ENCODE measurements at places on chromosomes 4 and X.

DNA sequence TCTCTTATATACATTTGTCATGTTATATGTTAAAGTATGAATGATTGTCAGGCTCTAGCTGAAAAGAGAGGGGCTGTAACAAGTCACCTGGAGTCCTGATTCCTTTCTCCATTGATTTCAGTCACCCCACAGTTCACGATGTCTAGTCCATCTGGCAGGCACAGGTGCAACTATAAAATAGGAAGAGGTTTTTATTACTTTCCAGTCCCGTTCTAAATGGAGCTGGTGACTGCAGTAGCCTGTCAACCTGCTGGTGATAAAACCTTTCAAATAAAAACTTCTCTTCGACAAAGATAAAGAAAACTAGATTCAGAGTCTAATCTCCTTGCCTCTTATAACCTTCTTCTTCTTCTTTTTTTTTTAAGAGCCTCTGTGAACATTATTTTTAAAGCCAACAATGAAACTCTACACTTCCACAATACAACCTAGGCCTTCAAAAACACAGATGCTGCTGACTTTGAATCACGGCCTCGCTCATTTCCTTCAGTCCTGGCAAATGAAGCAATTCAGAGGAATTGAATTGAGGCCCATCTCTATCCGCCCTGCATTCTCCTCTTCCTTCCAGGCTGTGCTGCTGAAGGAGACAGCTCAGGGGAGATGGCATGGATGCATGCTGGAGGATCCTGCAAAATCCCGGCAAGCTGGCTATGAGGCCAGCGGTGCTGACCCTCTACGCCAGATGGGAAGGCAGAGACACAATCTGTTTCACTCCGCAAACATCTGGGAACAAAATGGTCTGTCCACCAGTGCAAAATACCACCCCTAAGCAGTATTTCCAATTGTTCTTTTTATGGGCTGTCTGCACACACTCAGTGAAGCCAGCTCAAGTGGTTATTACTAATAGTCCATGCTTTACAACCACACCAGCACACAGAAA, 27.3 kb upstream of the CDKN2AIP start:
- no peak for DNase-seq

- no peak for DNase-seq
Observed at GRCh38 chrX:137999552-137999951, 433.6 kb downstream of the ZIC3 start.

GRCh38 chr4:101643186-101643837, 147.2 kb upstream of the BANK1 start:
- no peak for DNase-seq

- no peak for DNase-seq
Observed at GRCh38 chrX:118864063-118864635, 40.5 kb downstream of the ZCCHC12 start.

DNA sequence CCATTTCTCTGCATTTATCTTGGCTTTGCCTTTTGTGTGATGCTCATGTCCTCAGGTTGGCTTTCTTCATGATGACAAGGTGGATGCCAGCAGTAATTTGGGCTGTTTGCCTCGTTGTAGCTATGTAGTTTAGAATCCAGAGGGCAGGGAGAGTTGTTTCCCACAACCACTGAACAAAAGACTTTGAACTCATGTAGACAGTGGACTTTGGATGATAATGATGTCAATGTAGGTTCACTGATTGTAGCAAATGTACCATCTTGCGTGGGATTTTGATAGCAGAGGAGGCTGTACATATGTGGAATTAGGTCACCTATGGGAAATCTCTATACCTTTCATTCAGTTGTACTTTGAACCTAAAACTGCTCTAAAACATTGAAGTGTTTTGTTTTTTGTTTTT, 41.3 kb downstream of the MND1 start:
- DNase-seq: no peak

- DNase-seq: peak; percentile 11
Observed at GRCh38 chrX:18394477-18394876, 30.9 kb upstream of the CDKL5 start.

- DNase-seq: no peak
Observed at GRCh38 chr4:152106113-152106763, 345.4 kb upstream of the GATB start.

DNA sequence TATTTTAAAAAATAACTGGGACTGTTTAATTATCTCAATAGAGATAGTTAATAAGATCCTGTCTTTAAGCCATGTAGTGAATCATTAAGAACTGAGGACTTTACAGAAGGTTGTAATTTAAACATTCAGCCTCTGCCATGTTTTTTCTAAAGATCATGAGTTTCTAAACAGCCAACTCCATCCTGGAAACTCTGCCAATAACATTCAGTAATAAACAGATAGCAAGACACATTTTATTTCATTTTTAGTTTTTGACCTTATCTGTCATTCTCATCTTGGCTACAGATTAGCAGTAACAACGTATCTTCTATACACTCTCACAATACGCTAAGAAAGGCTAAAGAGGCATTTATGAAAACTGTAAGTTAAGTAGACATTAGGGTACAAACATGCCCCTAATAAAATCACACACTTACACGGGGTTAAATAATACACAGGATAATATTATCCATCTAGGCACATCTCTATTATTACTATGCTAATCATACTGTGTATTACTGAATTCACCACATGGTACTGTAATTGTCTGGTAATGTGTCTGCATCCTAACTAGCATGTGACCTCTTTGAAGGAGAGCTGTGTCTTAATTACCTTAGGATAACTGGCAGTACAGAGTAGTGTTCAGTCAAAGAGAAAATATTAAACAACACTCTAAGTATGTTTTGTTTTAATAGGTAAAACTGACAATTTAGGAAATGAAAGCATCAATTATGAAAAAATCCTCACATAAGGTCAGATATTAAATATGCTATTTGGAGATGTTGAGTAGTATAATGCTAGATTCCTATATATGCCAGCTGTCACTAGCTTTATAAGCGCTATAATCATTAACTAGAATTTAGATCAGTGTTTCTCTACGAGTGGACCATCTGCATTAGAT, 122.4 kb upstream of the NAP1L5 start:
- no peak for DNase-seq

GRCh38 chr4:41258783-41259182, 2.1 kb downstream of the UCHL1 start:
- peak; percentile 63 for DNase-seq

DNA sequence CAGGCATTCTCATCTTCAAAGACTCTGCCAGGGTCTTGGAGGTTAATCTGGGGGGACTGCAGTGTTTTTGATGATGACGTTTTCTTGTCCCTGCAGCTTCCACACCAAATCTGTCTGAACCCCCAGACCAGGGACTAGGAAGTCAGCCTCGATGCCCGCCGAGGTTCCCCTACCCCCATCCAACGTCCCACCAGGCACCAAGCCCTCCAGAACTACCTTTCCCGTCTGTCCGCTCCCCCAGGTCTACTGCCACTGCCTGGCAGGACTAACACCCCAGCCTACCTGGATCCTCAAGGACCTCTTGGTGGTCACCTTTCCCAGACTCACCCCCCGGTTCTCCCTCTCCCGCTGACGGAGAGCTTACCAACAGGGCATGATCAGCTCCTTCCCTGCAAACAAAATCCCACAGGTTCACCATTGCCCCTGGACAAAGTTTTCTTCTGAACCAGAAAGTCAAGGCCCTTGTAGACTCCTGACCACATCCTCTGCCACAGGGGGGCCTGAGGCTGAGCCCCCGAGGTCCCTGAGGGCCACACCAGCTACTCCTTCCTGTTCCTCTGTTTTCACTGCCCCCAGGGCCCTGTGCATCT, 40.9 kb downstream of the HMX1 start:
- no peak for DNase-seq

DNA sequence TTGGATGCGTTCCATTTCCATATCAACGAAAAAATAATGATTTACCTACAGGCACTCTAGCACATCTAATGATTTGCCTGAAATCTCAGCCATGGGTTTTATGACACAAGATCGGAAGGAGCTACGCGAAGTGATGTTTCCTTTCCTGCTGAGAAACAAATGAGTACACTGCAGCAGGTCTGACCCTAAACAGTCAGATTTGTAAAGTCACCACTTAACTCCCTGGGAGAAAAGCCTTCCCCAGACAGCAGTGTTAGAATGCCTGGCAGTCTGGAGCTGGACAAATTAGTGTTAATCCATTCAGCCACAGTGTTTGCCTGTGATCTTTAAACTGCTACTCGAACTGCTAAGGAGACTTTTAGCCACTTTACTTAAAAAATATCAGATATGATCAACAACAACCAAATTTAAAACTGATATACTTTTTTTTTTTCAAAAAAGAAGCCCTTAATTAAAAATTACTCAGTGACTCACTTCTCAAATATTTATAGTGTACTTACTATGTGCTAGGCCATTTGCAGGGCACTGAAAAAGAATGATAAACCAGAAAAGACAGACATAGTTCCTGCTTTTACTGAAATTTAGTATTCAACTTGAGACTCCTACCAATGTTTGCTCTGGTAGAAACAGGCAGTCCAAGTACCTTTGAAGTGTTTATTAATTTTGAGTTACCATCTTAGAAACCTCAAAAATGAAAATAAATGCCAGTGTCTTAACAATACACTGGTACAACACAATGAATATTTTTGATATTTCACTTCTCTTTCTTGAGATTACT, 104.5 kb downstream of the SHISA3 start:
- DNase-seq: no peak

GRCh38 chr4:70739496-70740337, 18.0 kb downstream of the RUFY3 start:
- DNase-seq: no peak

DNA sequence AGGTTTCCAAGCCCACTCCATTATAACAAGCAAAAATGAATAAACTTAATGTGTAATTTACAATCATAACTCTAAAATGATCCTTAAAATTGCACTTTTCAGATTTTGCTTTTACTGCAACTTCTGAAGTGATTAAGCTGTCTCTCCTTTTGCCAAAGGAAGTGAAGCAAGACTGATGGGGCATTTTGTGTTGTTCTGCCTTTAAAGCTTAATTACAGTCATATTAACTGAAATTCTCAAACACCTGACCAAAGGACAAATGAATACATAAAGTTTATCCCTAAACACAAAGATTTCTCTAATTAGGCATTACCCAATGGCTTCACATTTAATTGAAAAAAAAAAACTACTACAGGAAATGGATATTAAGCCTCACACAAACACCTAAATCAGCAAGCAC, 101.8 kb downstream of the ATP11C start:
- DNase-seq: no peak

- DNase-seq: no peak
Observed at GRCh38 chr4:88185906-88186305, 27.5 kb upstream of the ABCG2 start.

- DNase-seq: no peak
Observed at GRCh38 chr4:68447201-68447600, at the start of gene TMPRSS11E. TMPRSS11E (plus strand) TSS chr4:68447463; CDS start chr4:68447513, 50 bp downstream.

- no peak for DNase-seq
Observed at GRCh38 chrX:11351375-11352295, 58.4 kb downstream of the AMELX start.

- DNase-seq: no peak
Observed at GRCh38 chr4:165522050-165522449, 143.2 kb downstream of the CPE start.

DNA sequence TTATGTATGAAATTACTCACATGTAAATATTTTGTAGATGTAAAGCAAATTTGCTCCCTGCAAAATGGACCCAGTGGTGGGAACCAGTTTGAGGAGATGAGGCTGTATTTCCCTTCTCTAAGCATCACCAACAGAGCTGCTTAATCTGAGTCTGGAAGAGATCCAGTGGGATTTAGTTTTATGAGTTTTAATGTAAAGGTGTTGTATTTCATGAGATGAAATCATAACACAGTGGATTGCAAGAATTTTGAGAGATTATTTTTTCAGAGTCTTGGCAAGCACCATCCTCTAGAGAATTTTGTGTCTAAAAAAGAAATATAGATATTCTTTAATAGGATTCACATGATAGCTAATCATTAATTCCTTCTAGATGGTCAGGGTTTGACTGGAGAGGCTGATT, 35.6 kb upstream of the SFRP2 start:
- no peak for DNase-seq

- peak; percentile 33 for DNase-seq
Observed at GRCh38 chrX:47523297-47523696, 37.7 kb upstream of the ARAF start.

- no peak for DNase-seq
Observed at GRCh38 chr4:186688150-186688943, 35.3 kb downstream of the FAT1 start.

DNA sequence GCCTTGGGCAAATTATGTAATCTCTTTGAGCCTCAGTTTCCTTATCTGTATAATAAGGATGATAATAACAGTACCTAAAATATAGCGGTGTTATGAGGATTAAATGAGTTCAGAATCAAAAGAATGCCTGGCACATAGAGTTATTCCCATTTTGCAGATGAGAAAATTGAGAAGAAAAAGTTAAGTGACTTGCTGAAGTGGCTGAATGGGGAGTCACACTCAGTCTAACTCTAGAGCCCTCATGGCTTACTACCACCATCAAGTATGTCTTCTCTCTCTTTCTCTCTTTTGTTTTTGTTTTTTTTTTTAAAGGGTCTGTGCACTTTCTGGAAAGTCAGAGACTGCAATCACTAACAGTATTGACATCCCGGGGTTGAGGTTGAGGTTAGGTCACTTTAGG, 615 bp downstream of the CACNA1F start:
- DNase-seq: no peak

Measured in substantia nigra (tissue), 51 donors.